Urinary bladder (tissue), 4 donors: ENCODE measurements at places on chromosomes 4 and X.

DNA sequence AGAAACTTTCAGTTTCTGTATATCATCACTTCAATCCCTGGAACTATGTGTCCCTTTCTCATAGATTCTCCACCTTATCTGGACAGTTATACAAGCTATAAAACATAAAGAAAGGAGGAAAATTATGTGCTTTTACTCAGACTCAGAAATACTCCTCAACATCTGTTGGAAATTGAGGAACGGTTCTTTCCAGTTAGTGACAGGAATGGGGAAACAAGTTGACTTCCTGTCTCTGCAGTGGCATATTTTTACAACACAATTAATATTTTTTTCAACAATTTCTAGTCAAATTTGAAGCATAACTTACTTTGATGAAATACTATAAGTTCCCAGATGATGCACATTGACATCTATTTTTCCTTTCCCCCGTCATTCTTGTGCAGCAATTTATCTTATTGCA, 27.9 kb downstream of the ABHD18 start:
- DNase-seq: no peak

GRCh38 chrX:15946783-15947580, 92.4 kb upstream of the AP1S2 start:
- DNase-seq: no peak

GRCh38 chrX:119427024-119427794, 28.1 kb downstream of the SLC25A43 start:
- no peak for DNase-seq

DNA sequence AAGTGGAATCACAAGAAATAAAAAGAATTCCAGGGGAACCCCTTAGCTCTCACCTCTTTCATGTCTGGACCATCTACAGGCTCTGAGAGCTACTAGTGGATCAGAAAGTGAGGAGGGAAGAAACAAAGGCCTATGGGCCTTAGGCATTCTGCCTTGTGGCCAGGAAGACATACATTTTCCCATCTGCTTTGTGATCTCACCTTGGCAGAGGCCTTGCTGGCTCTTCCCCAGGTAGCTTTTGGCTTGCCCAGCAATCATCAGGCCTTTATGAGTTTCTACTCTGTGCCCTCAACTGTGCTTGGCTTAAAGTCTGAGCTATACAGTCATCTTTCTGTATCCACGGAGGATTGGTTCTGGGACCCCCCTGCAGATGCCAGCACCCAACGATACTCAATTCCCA, 28.3 kb upstream of the CD99L2 start:
- DNase-seq: no peak

- no peak for DNase-seq
Measured at GRCh38 chr4:122313006-122313646, 65.7 kb upstream of the ADAD1 start.

DNA sequence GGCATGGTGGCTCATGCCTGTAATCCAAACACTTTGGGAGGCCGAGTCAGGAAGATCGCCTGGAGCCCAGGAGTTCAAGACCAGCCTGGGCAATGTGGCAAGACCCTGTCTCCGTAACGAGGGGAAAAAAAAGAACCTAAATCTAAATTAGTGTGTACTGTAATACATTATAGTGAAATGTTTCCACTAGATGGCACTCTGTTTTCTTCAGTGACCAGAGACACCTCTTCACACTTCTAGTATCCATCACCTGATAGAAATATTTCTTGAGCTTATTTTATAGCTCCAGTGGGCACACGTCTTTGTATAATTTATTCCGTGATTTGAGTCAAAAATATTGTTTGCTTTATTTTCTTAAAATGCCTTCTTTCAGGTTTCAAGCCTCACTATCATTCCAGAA, 600.9 kb upstream of the DIPK2B start:
- DNase-seq: no peak

GRCh38 chrX:53048169-53049126, at the start of gene GPR173:
Gene GPR173, plus strand, starts transcription at chrX:53048789. Its CDS starts 27,833 bp downstream, at chrX:53076622.
- no peak for DNase-seq

- DNase-seq: no peak
Measured at GRCh38 chr4:55554453-55555030, 7.8 kb upstream of the CLOCK start.

GRCh38 chrX:69813677-69814076, 197.8 kb downstream of the EDA start:
- no peak for DNase-seq

- no peak for DNase-seq
Measured at GRCh38 chr4:110663206-110663605, 40.3 kb upstream of the PITX2 start.

DNA sequence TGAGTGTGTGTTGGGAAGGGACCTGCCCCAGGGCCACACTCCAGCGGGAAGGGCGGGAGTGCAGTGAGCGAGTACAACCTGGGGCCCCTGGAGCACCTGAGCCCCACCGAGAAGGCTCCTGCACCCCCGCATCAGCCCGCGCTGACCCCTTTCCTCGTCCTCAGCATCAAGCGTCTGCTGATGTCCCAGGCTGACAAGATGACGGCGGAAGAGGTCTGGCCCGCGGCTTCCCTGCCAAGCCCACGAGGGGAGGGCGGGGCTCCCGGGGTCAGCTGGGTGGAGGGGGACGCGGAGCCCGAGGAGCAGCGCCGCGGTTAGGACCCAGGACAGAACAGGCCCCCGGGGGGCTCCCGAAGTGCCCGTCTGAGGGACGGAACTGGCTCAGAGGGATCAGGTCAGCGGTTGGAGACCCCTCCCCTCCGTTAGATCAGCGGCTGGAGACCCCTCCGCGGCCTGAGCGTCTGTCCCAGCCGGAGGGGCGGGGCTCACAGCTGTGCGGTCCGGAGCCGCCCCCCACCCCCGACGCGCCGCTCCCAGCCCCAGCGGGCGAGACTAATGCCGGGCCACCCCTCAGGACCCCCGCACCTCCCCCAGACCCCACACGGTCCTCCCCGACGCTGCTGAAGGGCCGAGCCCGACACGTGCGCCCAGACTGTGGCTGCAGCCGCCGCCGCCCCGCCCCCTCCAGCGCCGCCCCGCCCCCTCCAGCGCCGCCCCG, 6.7 kb downstream of the MYL5 start:
- no peak for DNase-seq

DNA sequence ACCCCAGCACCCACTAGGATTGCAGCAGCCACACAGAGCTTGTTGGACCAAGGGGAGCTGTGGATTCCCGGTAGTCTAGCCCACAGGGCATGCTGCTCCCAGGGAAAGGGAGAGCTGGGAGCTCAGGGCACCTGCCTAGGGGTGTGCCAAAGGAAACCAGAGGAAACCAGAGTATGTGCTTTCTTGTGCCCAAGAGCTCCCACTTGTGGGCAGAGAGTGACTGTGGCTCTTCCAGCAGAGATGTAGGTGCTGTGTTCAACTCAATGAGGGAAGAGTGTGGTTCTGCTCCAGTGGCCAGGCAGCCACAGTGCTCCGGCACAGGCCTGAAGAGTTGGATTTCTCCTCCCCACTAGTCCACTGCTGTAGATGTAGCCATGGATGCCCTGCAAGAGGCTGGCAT, 1050.0 kb upstream of the INTU start:
- DNase-seq: no peak

GRCh38 chrX:51182545-51182944, 150.1 kb upstream of the NUDT10 start:
- no peak for DNase-seq

DNA sequence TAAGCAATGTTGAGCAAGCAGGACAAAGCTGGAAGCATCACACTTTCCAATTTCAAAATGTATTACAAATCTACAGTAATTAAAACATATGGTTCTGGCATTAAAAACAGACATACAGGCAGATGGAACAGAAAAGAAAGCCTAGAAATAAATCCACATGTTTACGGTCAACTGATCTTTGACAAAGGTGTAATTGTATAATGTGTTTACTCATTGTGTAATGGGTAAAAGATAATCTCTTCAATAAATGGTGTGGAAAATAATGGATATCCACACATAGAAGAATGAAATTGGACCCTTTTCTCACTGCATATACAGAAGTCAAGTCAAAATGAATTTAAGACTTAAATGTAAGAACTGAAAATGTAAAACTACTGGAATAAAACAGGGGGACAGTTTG, 394.2 kb downstream of the ANKRD50 start:
- no peak for DNase-seq

GRCh38 chr4:20395160-20395773, 143.6 kb downstream of the SLIT2 start:
- DNase-seq: no peak

DNA sequence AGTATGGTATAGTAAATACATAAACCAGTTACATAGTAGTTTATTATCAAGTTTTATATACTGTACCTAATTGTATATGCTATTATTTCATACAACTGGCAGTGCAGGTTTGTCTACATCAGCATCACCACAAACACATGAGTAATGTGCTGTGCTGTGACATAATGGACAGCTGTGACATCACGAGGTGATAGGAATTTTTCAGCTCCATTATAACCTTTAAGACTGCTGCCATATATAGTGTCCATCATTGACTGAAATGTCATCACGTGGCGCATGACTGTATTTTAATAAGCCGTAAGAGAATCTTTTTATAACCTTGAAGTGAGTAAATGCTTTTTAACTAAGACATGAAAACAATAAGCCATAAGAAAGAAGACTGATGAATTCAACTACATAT, 44.8 kb upstream of the ANK2 start:
- no peak for DNase-seq

DNA sequence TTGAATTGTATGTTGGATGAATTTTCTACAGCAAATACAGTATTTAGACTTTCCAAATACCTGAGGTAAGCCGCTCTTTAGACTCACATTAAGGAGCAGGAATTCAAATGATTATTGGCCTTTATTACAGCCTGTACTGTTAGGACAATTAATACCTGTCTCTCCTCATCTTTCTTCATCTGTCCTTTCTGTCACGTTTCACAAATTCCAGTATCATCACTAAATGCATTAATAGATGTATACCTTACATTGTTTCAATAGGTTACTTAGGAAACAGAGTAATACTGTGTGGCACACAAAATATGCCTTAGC, 1.2 kb downstream of the FAM241A start:
- DNase-seq: no peak

GRCh38 chrX:125544031-125544660, 224.5 kb downstream of the TEX13C start:
- no peak for DNase-seq

- no peak for DNase-seq
Measured at GRCh38 chr4:118858779-118859178, 22.9 kb upstream of the SEC24D start.

DNA sequence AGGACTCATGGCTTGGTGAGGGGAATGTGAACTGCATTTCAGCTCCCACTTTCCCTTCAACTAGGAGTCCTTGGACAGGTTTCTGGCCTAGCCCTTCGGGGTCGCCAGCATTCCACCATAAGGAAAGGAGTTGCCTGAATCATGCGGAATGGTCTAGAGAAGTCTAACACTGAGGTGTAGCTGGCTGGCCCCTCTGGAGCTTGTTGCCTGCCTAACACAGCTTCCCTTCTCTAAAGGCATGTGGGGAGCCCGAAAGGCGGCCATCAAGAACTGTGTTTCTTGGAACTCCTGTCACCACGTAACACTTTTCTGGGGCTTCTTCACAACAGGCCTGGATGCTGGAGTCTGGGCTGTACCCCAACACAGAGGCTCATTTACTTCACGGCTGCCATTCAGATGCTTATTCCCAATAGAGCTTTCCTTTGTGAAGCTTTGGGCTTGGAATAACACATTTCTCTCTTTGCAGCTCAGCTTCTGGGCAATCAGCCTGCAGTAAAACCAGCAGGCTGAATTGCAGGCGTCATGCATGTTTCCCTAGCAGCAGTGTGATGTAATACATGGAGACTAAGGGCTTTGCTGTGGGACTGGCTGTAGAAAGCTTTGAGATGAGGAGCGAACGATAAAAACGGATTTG, 5.4 kb downstream of the GABRQ start:
- DNase-seq: no peak

DNA sequence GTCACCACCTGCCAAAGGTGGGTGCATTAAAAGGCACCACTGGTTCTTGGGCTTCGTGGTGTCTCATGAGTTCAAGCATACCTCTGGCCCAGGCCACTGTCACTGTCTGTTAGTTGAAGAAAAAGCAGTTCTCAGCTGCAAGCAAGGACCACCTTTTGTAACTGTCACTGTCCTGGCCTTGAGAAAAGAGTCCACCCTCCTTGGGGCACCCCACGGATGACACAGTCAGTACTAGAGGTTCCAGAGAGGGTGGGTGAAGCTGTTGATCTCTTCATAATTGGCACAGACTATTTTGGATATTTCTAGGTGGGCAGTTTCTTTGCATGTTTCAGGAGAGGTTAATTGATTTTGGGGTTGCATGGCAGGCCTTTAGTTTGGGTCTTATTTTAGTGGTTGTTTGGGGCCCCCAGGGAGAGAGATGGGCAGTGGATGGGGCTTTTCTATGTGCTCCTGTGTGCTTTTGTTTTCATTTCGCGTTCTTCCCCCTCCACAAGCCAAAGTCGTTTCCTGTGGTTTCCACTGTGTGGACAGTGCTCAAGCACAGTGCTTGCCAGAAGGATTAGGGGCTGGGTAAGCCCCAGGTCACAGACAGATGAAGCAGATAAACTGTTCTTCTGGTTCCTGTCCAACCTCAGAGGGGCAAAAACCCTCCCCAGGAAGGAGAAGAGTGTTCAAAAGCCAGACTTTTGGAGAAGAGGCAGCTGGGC, 156.2 kb upstream of the PPP1R2C start:
- DNase-seq: no peak

DNA sequence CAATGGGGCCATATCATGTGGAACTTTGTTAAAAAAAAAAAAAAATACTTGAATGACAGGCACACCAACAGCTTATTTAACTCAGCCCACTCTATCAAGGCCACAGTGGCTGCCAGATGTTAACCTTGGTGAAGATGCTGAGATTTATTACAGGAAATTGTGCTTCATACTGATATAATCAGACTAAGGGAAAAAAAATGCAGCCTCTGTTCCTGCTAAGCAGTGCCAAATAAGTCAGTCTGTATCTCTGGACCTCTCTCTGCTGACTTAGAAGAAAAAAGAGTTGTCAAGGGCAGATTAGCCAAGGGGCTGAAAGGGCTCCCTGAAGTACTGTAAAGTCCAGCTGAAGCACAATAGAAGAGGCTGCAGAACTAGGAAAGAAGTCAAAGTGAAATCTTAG, 677.7 kb upstream of the HTR2C start:
- DNase-seq: no peak

GRCh38 chrX:48927123-48927522, 8.3 kb upstream of the PIM2 start:
- DNase-seq: no peak

GRCh38 chrX:85992811-85993229, 54.5 kb downstream of the CHM start:
- no peak for DNase-seq

- no peak for DNase-seq
Measured at GRCh38 chr4:33255507-33255906, 2535.3 kb downstream of the PCDH7 start.

- no peak for DNase-seq
Measured at GRCh38 chr4:105637408-105638176, 70.9 kb downstream of the INTS12 start.

GRCh38 chr4:45471335-45471734, 652.5 kb downstream of the GABRG1 start:
- no peak for DNase-seq

GRCh38 chrX:96721354-96721753, 36.7 kb downstream of the DIAPH2 start:
- no peak for DNase-seq
